Activated CD4-positive, alpha-beta T cell treated with anti-CD3 and anti-CD28 coated beads, Interleukin-2, amount 10 ng/mL, durations not matched to agents 24 days and 14 days (primary cell): ENCODE measurements at places on chromosomes 13 and 19. TPM values are rescaled to one million over a fixed set of nuclear protein-coding genes. Genes with fewer than 3 reads are reported as not detected.

- no peak for DNase-seq
Observed at GRCh38 chr19:33186431-33187182, 7.5 kb upstream of the LRP3 start.

- DNase-seq: no peak
Observed at GRCh38 chr13:107554460-107554859, 660.9 kb downstream of the LIG4 start.

GRCh38 chr13:24737042-24737441, 26.9 kb upstream of the RNF17 start:
- no peak for DNase-seq

GRCh38 chr13:112861876-112862615, 107.0 kb upstream of the MCF2L start:
- DNase-seq: no peak

- peak; percentile 54 for DNase-seq
Observed at GRCh38 chr13:50428183-50428877, 413.1 kb downstream of the KCNRG start.

- no peak for DNase-seq
Observed at GRCh38 chr13:53343361-53343744, 314.7 kb downstream of the OLFM4 start.

DNA sequence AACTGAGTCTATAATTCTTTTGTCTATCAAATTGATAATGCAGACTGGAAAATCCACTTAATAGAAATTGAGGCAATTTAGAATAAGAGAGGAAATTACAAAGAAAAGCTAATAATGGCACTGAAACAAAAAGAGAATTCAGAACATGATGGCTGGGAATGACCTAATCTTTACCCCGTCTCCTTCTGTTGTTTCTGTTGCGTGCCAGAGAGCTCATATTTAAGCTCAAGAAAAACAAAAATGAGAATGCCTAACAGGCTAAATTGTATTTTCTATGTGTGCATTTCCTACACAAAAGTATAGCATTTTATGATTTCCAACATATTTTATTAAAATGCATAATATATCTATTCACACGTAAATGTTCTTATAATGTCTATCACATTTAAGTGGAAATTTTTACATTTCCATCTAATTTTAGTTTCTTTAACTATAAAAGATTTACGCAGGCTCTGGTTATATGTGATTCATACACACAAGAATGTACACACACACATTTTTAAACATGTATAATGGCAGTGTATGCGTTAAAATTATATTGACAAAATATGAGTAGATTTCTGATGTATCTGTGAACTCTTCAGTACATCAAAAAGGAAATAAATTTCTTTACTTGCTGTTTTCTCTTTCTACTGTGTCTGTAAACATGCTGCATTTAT, 432.3 kb downstream of the SLITRK6 start:
- DNase-seq: no peak

DNA sequence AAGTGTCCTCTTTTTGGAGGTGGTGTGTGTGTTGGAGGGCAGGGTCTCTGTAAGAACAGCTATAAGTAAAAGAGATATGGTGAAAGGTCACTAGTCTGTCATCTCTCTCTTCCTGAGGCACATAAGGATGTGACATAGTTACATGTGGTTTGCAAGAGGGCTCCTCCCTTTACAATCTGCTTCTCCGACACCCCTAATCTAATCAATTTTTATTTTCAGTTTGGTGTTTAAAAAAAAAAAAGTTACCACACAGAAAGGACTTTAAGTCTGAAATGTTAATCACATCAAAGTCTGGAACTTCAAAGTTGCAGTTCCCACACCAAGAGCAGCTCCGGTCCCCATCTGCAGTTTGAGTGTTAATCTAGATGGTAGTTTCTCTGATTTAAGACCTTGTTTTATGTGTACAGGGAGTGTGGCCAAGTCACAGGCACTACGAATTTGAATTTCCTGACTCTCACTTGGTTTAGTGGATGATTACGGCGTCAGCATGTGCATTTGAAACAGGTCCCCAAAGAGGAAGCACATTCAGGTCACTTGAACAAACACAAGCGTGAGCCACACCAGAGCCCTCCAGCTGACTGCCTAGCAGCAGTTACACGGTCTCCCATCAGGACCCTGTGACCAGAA, 53.1 kb downstream of the FOXO1 start:
- peak; percentile 88 for DNase-seq

DNA sequence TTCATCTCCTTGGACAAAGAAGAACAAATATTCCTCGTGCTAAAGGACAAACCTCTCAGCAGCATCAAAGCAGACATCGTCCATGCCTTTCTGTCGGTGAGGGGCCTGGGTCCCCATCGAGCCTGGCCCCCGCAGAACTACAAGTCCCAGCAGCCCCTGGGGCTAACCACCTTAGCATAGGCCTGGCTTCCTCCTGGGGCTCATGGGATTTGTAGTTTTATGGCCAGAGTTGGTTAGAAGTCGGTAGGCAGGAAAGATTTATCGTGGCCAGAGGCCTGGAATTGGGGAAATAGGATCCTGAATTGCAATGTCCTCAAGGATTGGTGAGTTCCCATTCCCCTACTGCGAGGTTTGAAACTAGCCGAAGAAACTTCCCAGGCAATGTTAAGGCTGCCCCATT, 19.6 kb downstream of the TMEM150B start:
- DNase-seq: peak; percentile 86

DNA sequence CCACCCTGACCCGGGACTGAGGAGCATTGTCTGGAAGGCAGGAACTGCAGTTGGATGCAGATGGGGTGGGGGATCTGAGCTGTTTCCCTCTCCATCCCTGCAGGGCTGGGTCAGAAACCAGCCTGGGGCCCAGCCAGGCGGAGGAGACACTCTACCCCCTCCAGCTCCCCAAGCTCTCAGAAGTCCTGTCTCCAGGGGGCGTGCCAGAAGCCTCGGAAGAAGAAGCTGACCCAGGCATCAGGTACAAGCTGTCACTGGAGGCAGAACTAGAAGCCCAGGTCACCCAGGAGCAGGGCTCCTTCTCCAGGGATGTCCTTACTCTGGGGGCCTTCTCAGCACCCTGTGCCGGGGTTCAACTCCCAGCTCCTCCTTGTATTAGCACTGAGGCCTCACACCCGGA, 15.5 kb downstream of the SIX5 start:
- no peak for DNase-seq

GRCh38 chr13:20525144-20525600, 485 bp downstream of the CRYL1 start:
- peak; percentile 75 for DNase-seq

GRCh38 chr19:55622242-55622969, 2.0 kb downstream of the ZNF784 start:
- DNase-seq: no peak

DNA sequence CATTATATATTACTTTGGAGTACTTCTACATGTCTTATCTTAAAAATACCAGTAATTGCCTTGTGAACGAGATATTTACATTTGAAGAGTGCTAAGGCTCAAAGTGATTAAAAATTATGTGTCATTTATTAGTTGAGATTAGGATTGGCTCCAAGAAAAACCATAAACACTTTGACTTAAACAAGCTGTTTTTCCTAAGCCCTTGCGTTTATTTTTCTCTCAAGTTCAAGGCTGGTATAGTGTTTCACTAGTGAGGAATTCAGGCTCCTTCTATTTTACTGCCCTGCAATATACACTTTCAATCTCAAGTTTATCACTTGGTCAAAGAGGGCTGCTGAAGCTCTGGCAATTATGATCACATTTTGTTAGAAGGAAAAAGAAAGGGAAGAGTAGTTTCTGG, 49.9 kb downstream of the UFM1 start:
- no peak for DNase-seq

- peak; percentile 79 for DNase-seq
Observed at GRCh38 chr19:17950310-17951156, 16.4 kb upstream of the KCNN1 start.

GRCh38 chr13:99434258-99434788, 66.9 kb upstream of the TM9SF2 start:
- DNase-seq: peak; percentile 90

GRCh38 chr19:4007836-4008539, 452 bp downstream of the PIAS4 start:
- peak; percentile 76 for DNase-seq

- DNase-seq: peak; percentile 76
Observed at GRCh38 chr13:99495466-99496183, 5.6 kb upstream of the TM9SF2 start.

The ZIC5 gene
- not detected in 2 replicates for total RNA-seq

The LYPD5 gene
- total RNA-seq: 0.26 and 0.42 TPM in 2 replicates

The ATXN8OS gene
- not detected in 2 replicates for total RNA-seq

The PRSS57 gene
- not detected in 2 replicates for total RNA-seq

The ZNF582 gene
- total RNA-seq: 1.0 and 2.1 TPM in 2 replicates

The GGACT gene
- total RNA-seq: 4.4 and 5.9 TPM in 2 replicates

The AXL gene
- total RNA-seq: 0.19 and 0.70 TPM in 2 replicates
